ENCODE measurements at places on chromosomes 12 and 14.

DNA sequence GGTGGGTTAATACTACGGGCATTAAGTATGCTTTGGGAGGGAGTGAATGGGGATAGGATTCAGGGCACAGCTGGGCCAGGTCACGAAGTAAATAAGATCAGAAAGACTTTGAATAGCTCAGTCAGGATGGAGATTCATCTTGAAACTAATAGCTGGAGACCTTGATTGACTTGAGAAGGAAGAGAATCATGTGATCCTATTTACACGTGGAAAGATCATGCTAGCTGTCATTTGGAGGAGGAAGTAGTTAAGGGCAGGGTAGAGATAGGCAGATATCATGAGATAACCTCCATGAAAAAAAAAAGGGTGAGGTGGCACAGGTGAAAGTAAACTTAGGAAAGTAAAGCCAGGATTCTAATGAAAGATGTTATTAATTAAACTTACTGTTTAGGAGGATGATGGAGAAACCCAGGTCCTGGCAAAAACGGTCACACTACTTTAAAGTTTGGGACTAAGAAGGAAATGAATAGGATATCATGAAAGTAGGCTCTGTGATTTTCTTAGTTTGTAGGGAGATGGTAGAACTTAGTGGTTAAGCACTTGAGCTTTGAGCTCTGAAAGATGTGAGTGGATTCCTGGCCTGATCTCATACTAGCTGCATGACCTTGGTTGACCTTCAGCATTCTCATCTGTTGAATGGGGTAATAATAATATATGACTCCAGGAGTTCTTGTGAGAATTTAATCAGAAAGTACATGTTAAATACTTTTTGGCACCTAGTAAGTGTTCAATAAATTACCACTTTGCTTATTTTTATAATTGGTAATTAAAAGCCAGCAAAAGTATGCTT lies 439.0 kb downstream of the NRXN3 start:
- DNase-seq, result peak; percentile 74

GRCh38 chr14:84674636-84675035 lies 855.3 kb upstream of the FLRT2 start:
- DNase-seq, result no peak

DNA sequence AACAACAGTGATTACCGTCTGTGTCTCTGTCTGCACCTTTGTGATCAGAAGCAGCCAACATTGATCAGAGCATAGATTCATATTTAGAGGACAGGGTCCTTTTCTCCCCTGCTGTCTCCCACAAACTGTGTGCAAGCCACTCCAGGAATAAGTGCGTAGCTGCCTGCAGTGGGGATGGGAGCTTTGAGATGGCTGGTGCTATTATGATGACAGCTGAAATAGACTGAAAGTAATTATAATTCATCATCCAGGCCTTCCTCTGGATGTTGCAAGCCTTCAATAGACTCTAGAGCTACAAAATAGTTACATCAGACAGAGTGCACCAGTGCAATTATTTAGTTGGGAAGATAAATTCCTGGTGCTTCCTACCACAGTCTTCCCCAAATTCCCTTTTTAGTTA lies 68.1 kb downstream of the BORCS5 start:
- DNase-seq, result peak; percentile 9

GRCh38 chr12:53344824-53345485 lies 8.8 kb upstream of the SP7 start:
- no peak for DNase-seq

DNA sequence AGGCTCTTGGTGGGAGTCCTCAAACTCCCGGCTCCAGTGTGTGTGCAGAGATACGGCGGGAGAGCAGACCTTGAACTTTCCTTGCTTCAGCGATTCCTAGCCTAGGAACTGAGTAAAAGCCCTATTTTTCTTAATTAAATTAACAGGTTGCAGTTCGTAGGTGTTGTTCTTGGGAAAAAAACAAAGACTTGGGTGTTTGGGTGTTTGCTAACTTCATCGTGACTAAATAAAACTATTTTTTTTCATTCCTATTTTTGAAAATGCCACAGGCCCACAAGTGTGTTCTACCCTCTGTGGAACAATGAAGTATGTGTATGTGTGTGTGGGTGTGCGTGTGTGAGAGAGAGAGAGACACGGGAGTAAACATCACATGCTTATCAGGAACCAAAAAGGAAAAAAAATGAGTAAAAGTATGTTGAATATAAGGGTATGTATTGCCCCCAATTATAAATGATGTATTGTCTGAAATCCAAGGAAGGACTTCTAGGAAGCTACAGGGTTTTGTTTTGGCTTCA lies 651 bp downstream of the TMEM117 start:
- DNase-seq, result no peak

- DNase-seq, result no peak
Observed at GRCh38 chr12:668090-668481, 4.8 kb upstream of the NINJ2 start.

DNA sequence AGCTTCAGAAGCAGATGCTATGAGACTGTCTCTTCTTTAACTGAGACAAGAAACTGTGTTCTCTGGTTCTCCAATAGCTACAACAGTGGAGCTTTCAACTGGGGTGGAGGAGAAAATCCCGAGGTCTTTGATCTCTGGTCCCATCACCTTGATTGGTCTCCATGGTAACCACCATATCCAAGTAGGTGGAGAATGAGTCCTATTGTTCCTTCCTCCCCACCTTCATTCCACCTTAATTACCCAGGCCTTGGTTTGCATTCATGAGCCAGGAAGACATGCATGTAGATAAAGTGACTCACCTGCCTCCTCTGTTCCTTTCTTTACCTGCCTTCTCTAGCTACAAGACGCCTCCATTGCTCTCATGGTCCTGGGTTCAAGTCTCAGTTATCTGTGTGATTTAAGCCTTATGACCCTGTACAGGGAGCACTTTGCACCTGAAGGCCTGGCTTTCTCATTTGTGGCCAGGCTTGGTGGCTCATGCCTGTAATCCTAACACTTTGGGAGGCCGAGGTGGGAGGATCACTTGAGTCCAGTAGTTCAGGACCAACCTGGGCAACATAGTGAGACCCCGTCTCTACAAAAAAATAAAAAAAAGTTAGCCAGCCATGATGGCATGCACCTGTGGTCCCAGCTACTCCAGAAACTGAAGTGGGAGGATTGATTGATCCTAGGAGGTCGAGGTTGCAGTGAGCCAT lies 157.7 kb upstream of the TBX3 start:
- no peak for DNase-seq

DNA sequence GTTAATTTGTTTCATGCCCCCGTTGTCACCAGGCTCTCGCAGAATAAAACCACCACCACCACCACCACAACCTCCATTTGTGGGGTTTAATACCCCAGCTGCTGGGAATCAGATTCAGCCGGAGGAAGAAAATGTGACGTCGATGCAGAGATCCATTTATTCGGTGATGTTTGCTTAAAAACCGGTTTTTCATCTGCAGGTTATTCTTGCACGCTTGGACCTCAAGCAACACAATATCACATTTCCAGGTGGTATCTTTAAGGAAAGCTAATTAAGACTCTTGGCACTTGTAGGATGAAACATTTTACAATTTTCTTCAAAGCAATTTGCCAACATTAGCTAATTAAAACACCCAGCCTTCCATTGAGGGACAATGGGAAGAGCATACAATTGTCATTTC lies 39.8 kb downstream of the SPRING1 start:
- DNase-seq, result no peak

DNA sequence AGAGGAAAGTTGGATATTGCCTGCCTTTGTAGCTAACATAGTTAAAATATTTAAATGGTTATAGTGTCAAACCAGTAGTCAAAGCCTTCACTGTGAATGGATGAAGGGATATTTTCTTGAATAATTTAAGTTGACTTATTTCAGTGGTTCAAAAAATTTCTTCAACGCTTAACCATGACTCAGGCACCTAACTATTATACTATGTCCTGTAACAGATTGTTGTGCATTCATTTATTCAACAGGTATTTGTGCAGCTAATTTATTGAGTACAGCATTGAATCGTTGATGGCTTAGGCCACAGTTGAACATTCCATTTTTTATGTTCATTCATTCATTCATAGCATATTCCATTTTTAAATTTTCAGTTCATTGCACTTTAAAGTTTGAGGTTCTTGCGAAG lies 9.2 kb downstream of the HIF1A start:
- no peak for DNase-seq

DNA sequence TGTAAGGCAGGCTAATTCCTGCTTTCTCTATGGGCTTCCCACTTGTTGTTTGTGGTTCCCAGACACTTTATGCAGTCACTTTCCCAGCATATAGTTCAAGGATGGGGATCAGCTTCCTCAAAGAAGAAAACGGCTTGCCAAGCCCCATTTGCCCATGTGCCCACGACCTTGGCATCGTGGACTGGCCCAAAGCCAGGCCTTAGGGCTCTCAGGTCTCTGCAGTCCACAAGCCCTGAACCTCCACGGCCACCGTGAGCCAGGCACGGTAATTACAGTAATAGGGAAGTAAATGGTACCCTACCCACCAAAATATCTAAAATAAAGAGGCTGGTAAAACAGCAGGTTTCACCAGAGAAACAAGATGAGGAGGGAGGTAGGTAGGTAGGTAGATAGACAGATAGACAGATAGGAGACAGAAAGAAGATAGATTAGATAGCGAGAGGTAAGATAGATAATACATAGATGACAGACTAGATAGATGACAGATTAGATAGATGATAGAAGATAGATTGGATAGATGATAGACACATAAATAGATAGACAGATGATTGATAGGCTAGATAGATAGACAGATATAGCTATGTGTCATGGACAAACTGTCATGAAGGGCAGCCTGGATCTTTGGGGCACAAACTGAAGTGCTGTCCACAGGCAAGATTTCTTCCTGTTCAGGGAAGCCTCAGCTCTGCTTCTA lies 163.1 kb downstream of the SLC15A4 start:
- no peak for DNase-seq

DNA sequence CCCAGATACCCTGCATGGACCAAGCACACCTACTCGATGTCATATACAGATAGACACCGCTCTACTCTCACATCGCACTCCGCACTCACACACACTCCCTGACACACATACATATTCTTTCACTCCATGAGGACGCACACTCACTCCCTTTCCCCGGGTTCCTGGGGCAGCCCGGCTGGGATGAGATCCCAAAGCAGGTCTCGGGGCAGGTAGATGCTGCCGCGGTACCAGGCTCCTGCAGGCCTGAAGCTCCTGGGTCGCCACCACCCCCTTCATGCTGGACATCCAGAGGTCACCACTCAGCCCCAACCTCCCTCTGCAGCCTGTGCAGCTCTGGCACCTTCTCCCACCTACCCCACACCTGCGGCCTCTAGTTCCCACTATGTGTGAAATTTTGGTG lies 2.3 kb downstream of the C1QL4 start:
- no peak for DNase-seq

DNA sequence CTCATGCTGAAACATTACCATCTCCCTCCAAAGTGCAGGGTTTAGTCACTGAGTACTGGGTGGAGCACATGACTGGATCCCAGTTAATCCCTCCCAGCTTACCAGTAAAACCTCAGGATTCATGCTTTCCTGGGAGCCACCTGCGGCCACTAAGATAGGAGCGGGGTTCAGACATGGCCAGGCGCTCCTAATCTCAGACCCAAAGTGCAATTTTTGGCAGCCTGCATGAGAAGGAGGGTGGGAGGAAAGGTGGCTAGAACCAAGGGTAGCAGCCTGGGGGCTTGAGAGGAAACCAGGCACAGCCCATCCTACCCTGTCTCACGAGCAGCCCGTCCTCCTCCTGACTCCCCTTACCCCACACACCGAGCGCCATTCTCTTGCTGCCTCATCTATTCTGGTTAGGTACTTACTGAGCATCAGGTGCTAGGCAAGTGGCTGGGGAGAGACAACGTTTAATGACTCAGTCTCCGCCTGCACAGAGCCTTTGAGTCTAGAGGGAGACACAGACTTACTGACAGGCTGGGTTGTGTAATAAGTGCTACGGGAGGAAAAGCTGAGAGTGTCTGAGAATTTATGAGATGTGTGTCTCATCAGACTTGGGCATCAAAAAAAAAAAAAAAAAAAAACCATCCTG lies 9.9 kb downstream of the GPRC5A start:
- DNase-seq, result no peak

GRCh38 chr12:14256121-14256520 lies 109.4 kb upstream of the ATF7IP start:
- DNase-seq, result no peak

- DNase-seq, result no peak
Observed at GRCh38 chr12:78531831-78532458, 332.6 kb upstream of the SYT1 start.

DNA sequence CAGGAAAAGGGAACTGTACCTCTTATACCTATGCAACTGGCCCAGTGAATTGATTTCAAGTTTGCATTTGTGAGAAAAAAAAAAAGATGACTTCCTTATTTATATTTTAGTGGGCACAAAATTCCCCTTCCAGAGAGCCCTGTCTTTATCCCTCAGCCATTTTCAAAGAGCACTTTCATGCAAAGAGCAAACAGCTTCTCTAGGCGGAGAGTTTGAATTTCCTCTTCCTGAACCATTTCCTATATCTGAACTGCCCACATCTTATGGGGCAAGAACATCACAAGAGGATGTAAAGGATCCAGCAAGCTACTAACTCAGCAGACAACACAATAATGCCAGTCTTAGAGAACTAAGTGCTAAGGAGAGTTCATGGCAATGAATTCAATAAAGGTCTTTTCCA lies 22.3 kb upstream of the PLXNC1 start:
- no peak for DNase-seq

DNA sequence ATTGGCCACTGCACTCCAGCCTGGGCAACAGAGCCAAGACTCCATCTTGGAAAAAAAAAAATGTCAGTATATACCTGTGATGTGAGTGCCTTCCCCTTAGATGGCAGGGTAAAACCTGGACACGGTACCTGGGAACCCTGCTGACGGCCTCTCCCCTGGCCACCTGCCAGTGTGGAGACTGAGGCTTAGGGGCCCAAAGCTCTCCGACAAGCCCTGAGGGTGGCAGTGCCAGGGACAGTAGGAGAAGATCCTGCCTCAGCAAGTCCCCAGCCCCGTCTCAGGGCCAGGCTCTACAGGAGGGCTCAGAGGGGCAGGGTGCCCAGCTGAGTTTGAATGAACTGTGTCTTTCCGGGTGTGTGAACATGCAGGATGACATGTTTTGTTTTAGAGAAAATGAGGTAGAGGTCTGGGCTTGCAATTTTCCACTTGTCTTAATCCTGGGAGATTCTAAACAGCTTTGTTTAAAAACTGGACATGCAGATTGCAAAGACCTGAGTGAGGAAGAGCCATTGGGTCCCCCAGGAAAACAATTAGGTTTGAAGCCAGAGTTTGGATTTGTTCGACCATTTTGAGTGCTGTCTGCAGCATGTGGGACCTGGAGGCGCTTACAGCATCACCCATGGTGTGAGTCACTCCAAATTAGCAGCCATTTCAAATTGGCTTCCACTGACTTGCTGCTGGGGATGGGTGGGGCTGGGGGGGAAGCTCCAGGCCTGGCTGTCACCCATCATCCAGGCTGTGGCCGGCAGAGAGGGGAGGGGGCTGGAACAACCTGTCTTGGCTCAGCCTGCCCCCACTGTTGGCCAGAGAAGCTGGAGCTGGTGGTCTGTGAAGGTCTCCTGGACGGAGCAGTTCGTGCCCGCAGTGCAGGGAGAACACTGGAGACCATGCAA lies 10.8 kb downstream of the TSPAN9 start:
- DNase-seq, result no peak

- no peak for DNase-seq
Observed at GRCh38 chr12:164207-164606, 49.8 kb downstream of the SLC6A12 start.
